ENCODE measurements at places on chromosomes 1 and 21.

- DNase-seq, result no peak
These were observed 12.4 kb downstream of the USP25 start for GRCh38 chr21:15742052-15742670.

DNA sequence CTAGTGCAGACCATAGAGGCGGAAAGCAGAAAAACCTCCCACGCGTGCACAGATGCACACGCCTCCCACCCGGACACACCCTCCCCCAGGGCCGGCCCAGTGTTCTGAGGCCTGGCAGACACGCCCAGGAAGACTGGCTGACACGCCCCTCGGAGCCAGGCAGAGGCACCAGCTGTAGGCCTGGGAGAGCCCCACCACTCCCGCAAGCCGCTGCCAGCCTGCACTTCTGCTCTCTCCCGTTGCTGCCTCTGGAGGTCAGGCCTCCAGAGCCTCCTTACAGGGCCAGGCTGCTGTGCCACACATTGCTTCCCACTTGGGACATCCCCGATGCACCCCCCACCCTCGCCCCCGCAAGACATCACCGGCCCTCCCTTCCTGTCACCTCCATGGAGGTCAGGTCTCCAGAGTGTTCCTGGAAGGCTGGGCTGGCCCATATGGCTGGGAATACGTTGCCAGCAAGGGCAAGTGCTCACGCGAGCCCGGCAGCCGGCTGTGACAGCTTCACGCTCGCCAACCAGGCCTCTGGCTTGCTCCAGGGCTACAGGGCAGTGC is 40.4 kb downstream of the CASZ1 start:
- DNase-seq, result no peak

- no peak for DNase-seq
These were observed 33.2 kb downstream of the SLC35D1 start for GRCh38 chr1:67020765-67021164.

GRCh38 chr1:77385551-77385950 is 103.7 kb downstream of the AK5 start:
- no peak for DNase-seq

GRCh38 chr21:41993744-41994143 is 16.4 kb downstream of the ZBTB21 start:
- no peak for DNase-seq

- DNase-seq, result no peak
These were observed 23.7 kb downstream of the ATP1A1 start for GRCh38 chr1:116396769-116397168.

GRCh38 chr21:46356005-46356338 is 32.0 kb downstream of the PCNT start:
- no peak for DNase-seq

GRCh38 chr1:109396871-109397580 is 692 bp downstream of the SORT1 start:
- DNase-seq, result no peak

DNA sequence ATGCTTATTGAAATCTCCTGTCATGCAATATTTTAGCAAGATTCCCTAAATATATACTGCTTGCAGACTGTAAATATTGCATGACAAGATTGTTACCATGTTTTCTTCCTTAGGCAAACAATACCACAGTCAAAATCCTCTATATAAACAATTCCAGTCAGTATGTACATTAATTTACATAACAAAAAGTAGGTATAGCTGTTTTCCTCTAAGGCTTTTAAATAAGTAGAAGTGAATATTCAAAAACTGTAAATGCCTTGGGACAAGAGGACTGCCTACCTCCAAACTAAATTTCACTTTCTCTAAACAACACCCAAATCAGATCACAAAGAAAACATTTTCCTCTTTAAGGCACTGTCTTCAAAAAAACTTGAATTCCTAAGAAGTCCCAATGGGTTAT is 17.3 kb upstream of the FOXD3 start:
- no peak for DNase-seq

DNA sequence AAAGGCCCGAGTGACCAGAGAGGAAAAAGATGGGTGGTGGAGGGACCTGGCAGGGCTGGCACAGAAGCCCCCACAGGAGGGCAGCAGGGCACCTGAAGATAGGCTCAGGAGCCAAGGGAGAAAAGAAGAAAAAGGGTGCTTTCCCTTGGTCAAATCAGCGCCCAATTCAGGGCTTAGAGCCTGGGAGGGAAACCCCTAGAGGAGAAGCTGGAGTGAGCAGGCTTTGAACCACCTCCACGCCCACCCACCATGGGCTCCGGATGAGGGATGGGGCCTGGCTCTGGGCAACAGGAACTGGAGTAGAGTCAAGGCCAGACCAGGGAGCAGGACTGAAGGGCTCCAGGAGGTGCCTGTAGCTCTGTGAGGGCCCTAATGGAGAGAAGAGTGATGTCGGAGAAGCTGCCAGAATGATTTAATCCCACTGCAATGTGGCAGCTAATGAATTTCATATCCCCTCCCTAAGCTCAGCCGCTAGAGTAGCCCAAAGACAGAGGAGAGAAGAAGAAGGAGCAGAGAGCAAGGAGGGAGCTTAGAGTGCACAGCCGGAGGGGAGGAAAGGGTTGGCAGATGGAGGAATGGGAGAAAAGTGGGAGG is 12.0 kb upstream of the PRELP start:
- DNase-seq, result no peak
